ENCODE measurements at places on chromosomes 5 and 9.

- no peak for DNase-seq
Observed at GRCh38 chr5:73204332-73204731, 31.3 kb downstream of the TMEM174 start.

DNA sequence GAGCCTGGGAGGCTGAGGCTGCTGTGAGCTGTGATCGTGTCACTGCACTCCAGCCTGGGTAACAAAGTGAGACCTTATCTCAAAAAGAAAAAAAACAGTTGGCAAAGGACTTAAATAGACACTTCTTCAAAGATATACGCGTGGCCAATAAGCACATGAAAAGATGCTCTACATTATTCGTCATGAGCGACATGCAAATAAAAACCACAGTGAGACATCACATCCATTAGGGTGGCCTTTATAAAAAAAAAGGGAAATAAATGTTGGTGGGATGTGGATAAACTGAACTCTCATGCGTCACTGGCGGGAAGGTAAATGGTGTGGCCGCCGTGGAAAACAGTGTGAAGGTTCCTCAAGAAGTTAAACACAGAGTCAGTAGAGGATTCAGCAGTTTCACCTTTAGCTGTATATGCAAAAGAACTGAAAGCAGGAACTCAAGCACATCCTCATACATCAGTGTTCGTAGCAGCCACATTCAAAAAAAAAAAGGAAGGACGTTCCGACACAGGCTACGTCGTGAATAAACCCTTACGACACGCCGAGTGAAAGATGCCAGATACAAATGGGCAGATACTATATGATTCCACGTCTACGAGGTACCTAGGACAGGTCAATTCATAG, 24.5 kb upstream of the NRARP start:
- DNase-seq, result no peak

- no peak for DNase-seq
Observed at GRCh38 chr9:128828719-128829452, 708 bp downstream of the SPOUT1 start.

GRCh38 chr5:1380011-1380817, 35.3 kb upstream of the CLPTM1L start:
- DNase-seq, result peak; percentile 45

- DNase-seq, result no peak
Observed at GRCh38 chr5:146548781-146549449, 32.9 kb upstream of the GPR151 start.

DNA sequence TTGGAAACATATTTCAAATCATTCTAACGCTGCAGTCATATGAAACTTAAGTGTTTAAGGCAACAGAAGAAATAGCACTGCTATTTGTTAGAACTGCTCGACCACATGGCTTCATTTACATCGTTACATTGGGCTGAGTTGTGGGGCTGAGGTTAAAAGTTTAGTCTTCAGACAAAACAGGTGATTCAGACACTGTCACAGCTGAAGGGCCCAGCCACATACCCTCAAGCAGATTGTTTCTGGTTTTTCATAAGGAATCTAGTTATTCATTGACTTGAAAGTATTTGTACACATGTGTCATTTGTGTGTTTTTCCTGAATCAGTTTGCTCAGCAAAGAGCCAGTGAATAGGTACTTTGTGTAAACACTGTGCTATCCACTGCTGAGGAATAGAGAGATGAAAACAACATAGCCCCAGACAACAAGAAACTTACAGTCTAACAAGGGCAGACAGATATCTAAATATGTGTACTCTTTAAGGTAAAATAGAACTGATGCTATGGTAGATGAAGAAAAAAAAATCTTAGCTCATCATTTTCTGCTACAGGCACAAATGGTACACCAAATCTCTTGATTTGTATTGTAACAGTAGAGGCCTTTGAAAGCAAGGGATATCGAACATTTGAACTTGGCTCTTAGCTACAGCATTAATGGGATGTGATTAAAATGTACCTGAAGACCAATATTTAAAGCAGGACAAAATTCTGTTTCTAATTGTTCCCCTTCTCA, 357.6 kb upstream of the RPS23 start:
- no peak for DNase-seq

DNA sequence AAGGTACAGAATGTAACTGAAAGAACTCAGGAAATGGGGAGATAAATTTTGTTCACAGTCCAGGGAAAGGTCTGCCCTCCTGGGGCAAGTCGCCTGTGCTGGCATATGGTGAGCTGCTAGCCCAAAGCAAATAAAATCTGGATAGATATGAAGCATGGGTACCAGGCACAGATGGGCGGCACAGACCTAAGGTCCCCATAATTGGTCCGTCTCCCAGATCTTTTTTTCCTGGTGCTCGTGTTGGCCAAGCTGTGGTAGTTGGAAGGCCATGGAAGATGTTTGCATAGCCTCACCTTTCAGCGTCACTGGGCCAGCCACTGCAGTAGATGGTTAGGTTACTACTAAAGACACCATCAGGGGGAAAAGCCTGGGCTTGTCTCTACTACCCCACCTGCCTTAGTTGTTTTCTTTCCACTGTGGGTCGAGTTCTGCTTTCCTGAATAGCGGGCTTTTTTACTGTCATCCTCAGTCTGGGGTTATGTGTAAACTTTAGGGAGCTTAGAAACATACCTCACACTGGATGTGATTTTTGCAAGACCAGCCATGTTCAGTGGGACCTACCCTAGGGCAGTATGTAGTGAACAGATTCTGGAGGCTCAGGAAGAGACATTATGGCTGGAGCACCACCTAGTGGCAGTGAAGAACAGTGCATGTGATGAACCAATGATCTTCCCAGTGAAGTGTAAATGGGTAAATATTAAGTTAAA, 24.2 kb upstream of the GLRX start:
- DNase-seq, result peak; percentile 59

DNA sequence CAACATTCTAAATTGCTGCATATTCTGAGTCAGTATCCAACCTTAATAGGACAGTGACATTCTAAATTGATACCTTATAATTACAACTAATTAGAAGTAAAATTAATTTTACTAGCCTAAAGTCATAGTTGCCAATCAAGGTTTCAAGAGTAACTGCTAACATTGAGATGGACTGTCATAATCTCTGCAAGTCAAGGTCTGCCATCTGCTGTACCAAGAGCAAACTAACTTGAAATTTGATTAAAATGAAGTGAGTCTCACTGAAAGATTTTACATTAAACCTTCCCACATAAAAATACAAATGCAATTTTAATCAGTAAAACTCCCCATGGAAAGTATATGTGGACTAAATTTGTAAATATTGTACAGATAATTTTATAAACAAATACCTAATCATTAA, 235.3 kb downstream of the PRDM9 start:
- DNase-seq, result no peak

GRCh38 chr9:8732367-8733075, 932.9 kb upstream of the DMAC1 start:
- no peak for DNase-seq

DNA sequence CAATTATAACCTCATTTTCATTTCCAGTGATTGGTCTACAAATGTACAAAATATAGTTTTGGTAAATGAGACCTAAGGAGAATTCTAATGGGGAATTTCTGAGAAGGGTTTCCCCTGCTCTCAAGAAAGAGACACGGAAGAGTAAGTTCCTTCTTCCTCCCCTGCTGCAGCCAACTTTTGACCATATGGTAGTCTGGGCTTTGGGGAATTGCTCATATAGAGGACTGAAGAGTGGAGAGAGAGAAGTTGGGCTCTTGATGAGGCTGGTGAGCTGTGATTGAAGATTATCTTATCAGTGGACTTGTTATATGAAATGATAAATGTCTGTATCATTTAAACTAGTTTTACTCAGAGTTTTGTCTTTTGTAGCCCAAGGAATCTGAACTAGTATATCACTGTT, 4.3 kb upstream of the LNPEP start:
- no peak for DNase-seq

GRCh38 chr5:105954341-105954740, 1716.4 kb downstream of the EFNA5 start:
- DNase-seq, result no peak

GRCh38 chr9:20312732-20313131, 309.6 kb downstream of the MLLT3 start:
- DNase-seq, result no peak

DNA sequence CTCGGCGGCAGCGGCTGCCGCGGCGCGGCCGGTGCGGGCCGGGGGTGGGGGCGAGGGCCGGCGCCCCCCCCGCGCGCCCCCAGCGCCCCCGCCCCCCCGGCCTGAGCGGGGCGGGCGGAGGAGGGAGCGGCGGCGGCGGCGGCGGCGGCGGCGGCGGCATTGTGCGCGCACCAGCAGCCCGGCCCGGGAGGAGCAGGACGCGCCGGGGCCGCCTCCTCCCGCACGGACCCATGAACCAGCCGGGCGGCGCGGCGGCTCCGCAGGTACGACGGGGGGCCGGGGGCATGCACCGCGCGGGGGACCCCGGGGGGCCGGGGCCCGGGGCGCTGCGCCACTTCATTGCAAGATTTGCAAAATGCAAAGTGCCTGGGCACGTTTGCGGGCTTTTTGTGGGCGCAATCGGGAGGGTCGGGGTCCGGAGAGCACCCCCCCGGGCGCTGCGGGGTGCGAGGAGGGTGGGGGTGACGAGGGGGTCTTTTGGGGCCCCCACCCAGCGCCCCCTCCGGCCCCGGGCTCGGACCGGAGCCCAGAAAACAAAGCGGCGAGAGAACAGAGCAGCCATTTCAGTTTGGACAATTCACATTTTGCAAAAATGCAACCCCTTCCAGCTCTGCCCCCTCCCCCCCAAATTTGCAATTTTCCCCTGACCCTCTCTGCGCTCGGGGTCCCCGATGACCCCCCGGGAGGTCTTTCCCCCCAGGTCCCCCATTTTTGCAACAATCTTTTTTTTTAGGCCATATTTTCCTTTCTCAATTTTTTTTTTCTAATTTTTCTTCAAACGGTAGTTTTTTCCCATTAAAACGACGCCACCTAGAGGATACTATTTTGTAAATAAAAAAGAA, at the start of gene ZNF618:
Gene ZNF618 (plus strand): TSS at position 159 of the 842 bp plus-strand sequence. CDS start 72 bp downstream, at position 231.
- DNase-seq, result peak; percentile 10

DNA sequence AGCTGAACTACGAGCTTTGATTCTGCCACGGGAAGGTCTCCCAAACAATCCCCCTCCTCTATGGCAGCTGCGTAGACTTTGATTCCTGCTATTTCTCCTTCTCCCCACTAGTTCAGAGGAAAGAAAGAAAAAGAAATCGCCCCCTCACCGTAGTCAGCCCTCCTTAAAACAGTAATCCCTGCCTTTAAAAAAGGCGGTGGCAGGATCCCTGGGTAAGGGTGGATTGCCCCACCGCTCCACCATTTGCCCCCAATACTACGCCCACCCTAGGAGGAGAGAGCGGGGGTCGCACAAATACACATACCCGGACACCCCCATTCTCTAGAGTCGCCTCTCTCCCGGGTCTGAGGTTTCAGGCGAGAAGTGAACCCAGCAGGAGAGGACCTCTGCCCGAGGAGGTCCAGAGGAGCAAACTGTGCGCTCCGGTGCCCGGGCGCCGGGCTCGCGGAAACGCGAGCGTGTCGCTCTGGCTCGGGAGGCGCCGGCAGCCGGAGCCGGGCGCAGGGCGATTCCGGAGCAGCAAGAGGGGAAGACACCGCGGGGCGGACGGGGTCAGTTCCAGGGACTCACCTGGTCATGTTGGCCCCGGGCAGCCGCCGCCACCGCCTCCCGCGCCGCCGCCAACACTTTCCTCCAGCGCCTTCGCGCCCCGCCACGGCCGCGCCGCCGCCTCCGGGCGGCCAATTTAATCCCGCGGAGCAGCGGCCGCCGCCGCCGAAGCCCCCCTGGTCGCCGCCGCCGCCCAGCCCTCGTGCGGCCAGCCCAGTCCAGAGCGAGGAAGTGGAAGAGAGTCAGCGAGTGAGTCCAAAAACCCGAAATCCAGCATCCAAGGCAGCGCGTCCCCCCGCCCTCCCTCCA, 1057.7 kb upstream of the DMAC1 start:
- DNase-seq, result no peak

DNA sequence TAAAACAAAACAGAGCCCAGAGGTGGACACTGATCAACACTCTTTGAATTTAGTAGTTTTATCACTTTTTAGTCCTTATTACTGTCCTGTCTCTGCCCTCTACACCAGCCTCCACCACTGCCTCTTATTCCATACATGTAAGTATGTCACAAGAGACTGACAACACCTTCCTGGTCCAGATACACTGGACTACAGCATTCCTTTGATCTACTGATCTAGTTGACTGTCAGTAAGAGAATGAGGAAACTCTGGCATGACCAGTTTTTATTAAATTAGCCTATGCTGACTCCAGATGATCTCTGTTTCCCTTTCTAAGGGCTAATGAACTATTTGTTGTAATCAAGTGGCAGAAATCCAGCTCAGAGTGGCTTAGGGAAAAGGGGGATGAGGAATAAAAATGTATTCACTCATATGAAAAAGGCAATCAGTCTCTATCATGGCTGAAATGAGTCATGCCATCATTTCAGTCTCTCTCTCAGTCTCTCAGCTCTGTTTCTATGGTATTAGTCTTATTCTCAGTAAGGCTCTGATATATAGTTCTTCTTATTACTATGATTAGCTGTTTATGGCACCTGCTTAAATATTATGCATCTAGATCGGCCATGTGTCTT, 5.5 kb downstream of the ARHGEF37 start:
- no peak for DNase-seq
